Endothelial cell (in vitro differentiated cells): ENCODE measurements at places on chromosomes 5 and 9. TPM values are rescaled to one million over a fixed set of nuclear protein-coding genes. Genes with fewer than 3 reads are reported as not detected.

GRCh38 chr5:148466236-148466580 is 82.5 kb downstream of the FBXO38 start:
- no peak for DNase-seq

The HTR4 gene
- not detected for total RNA-seq

DNA sequence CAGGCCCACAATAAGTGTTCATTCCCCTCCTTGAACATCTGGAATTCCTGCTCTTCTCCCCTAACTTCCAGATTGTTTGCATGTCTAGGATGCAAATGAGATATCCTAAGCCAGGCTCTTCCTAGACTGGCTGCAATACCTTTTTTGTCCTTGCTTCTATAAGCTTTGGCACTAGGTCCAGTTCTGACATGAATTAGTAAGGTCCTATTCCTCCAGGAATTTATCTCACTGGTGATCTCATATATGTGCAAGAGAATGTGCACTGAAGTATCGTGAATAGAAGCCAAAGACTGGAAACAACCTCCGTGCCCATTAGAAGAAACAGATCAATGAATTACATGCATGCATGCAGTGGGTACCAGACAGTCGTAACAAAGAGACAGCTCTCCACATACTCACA is 25.2 kb downstream of the DUSP1 start:
- no peak for DNase-seq

DNA sequence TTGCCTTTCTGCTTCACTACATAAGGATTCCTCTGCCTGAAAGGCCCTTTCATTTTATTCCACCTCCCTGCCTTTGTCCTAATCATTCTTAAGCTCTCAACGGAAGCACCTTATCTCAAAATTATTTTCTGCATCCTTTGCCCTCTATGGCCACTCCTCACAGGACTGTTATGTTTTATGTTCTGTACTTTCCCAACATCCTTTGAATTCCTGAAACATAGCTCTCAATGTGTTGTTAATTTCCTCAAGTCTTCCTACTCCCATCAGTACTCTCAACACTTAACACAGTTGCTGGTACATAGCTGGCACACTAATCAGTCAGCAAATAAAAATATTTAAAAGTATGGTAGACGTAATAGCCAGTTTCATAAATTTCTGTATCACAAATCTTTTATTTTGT is 193.0 kb downstream of the RFX3 start:
- no peak for DNase-seq

- no peak for DNase-seq
These were observed 10.2 kb upstream of the IL12B start for GRCh38 chr5:159340511-159340910.

DNA sequence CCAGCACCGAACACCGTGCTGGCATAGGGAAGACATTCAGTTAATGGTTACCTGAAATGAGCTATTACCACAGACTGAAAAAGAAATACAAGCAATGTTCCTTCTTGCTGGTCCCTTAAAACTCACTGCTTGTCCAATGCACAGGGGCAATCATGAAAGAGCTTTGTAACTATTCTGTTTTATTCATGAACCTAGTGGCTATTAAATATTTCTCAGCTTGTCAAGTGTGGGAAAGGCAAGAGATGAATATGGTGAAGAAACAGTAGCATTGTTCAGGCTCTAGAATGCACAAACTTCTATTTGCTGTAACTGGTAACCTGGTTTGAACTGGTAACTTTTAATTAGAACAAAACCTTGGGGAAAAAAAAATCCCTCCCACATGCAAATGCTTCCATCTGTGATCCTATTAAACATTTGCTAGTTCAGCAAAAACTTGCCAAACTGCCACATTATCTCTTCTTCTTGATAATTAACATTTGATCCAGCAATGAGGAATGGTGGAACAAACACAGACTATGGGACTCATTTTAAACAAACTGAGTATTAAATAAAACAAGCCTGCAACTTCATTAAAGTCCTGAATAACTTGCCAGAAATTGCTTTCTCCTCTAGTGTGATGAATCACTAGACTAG is 36.1 kb downstream of the YIPF5 start:
- no peak for DNase-seq

- no peak for DNase-seq
These were observed 328.8 kb upstream of the IRX1 start for GRCh38 chr5:3266861-3267260.

DNA sequence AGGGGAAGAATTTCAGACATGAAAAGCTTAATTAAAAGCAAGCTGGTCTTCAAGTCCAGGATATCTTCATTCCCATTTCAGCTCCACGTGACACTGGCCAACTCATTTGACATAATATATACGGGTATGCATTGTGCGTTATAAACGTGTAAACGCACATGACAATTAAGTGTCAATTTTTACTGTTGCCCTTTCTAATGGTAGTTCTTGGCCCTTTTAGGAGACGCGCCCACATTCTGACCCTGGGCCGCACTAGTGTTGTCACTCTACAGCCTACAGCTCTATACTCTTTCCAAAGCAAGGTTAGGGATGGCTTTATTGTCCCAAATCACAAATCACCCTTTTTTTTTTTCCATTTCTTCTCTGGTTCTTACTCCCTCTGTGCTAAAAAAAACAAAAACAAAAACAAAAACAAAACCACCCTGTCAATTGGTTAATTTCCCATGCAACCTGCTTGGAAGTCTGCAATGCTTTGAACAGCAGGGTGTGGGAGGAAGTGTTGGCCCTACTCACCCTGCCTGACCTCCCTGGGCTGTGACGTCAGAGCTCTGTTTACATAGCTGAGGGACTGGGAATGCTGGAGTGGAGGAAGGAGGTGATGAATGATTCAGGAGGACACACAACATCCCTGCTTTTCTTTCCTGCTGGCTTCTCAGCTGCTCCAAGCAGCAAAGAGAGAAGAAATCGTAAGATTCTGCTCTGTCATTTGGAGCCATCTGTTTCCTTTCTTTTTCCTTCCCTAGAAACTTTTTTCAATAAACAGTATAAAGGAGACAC is 19.3 kb downstream of the RFK start:
- DNase-seq = peak; percentile 23

The BAAT gene
- total RNA-seq = not detected

The FBP2 gene
- 0.28 TPM for total RNA-seq
